ENCODE measurements at places on chromosomes 2 and 18.

GRCh38 chr2:75994759-75995158, 284.0 kb upstream of the GCFC2 start:
- DNase-seq = no peak

DNA sequence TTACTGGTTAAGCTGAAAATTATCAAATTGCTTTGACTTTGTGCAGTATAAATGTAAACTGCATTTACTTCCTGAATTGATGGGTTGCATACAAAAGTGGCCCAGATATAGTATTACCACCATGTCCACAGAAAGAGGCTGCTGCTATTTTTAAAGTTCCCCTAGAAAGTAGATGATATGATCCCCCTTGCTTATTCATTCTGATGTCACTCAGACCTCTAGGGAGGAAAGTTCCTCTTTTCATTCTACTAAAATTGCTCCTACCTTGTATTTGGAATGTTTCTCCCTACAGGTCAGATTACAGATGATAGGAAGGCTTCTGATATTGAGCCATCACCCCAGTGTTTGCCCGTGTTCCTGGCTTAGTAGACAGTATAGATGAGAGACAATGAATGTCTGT, 247.6 kb upstream of the TNP1 start:
- DNase-seq = no peak

- no peak for DNase-seq
These were observed 136.6 kb downstream of the MTCL1 start for GRCh38 chr18:8841781-8842485.

GRCh38 chr2:64854773-64855237, 134.4 kb upstream of the SLC1A4 start:
- DNase-seq = no peak

DNA sequence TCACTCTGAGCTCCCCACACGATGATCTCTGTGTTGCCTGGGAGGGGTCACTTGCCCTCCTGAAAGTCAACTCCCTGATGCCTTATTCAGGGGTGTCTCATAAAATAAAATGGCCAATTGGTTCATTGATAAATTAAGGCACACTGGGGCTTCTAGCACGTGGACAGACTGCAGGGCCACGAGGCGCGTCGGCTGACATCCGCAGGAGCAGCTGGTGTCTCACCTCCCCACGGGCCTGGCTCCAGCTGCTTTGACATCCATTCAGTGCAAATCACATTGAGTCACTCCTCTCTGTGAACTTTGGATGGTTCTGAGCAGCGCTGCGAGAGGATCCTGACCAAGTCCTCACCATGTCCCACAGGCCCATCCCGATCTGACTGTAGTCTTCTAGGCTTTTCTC, 4.6 kb upstream of the ST8SIA3 start:
- DNase-seq = no peak

- DNase-seq = no peak
These were observed 206.4 kb upstream of the NCKAP5 start for GRCh38 chr2:133774654-133775015.

DNA sequence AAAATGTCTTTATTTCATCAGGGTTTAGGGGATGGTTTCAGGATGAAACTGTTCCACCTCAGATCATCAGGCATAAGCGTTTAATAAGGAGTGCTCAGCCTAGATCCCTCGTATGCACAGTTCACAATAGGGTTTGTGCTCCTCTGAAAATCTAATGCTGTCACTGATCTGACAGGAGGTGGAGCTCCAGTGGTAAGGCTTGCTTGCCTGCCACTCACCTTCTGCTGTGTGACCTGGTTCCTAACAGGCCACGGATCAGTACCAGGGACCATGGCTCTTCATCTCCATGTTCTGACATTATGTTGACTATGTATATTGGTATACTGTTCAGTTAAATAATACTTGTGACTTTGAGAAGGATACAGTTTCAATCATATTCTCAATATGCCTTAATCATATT, 41.6 kb downstream of the PPIG start:
- no peak for DNase-seq

- DNase-seq = peak; percentile 72
These were observed 80.9 kb downstream of the XDH start for GRCh38 chr2:31333527-31334183.

GRCh38 chr18:60502591-60502990, 130.0 kb upstream of the MC4R start:
- no peak for DNase-seq

DNA sequence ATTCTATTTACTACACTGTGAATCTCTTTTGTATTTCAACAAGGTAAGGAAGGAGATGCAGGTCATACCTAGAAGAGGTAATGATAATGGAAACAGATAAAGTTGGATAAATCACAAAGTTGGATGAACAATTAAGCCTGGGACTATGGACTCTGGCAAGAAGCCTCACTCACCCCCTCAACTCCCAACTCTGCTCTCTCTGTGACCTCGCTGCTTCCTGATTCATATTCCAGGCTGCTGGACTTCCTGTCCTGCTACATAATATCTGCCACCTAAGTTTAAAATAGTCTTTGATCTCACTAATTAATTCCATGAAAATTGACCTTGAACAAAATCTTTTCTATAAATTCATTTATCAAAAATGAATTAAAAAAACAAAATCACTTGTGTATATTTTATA, 215.3 kb downstream of the CALCRL start:
- no peak for DNase-seq

- no peak for DNase-seq
These were observed 151.3 kb downstream of the NEDD4L start for GRCh38 chr18:58195278-58195765.

- no peak for DNase-seq
These were observed 800.4 kb upstream of the ID2 start for GRCh38 chr2:7881466-7881865.

DNA sequence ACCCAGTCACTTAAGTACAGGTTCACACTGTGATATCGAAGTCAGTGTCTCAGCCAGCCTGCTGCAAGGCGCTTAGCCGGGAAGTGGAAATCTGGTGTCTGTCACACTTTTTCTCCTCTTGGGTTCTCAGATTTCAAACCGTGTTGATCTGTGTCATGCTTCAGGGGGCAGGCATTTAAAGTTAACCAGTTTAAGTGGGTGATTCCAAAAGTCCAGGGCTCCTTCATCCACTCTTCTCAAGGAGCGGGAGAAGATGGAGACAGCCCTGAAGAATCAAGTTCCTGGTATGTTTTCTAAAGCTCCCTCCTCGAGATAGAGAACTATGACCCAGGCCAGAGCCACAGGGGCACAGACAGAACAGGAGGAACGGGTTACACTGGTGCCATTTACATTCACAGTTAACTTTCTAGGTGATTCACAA, 331.7 kb downstream of the GBX2 start:
- no peak for DNase-seq

DNA sequence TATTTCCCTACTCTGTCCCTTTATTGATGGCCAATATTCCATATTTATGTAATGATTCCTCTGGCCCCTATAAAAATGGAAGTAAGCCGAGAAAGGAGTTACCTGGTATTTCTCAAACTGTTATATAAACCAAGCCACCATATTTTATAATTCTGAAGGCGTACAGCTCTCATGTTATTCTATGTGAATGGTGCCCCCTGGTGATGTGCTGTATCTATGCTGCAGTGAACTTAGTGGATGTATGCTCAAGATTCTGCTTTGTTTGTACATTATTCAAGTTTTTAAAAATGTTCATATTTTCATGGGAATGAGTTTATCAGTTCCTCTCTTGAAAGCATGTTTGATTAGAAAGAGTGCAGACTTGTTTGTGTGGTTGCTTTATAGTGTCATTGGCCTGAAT, 194.5 kb upstream of the LRRTM1 start:
- no peak for DNase-seq

- no peak for DNase-seq
These were observed 533 bp downstream of the CXCR4 start for GRCh38 chr2:136117391-136117841.

DNA sequence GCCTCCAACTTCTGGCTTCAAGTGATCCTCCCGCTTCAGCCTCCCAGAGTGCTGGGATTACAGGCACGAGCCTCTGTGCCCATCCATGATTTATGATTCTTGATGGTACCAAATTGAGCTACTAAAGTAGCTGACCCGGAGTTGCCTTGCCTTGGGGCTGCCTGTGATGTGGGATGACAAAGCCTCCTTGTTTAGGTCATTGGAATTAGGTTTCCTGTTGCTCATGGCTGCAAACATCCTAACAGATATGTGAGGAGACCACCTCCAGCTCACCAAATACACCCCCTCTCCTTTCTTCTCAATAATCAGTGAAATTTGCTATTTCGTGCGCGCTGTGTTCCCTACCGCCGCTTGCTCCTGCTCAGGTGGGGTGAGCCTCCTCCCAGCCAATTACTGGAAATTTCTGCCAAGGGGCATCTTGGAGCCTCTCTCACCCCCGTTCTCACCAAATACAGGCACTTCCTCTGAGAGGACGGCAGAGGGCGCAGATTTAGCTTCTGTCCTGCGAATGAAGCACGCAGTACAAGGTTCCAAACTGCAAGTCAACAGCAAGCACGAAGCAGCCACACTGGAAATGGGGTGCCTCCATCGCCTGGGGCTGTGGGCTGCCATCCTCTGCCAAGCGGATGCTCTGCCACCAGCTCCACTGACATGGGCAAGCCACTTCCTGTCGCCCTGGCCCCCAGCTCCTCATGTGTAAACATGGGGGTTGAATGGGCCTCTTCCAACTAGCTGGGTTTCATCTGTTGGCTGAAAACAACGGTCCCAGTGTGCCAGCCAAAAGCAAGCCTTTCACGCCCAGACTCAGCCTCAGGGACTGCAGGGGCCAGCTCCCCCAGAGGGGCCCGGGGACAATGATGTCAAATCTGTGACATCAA, 71.7 kb downstream of the NCAPH start:
- DNase-seq = peak; percentile 83

DNA sequence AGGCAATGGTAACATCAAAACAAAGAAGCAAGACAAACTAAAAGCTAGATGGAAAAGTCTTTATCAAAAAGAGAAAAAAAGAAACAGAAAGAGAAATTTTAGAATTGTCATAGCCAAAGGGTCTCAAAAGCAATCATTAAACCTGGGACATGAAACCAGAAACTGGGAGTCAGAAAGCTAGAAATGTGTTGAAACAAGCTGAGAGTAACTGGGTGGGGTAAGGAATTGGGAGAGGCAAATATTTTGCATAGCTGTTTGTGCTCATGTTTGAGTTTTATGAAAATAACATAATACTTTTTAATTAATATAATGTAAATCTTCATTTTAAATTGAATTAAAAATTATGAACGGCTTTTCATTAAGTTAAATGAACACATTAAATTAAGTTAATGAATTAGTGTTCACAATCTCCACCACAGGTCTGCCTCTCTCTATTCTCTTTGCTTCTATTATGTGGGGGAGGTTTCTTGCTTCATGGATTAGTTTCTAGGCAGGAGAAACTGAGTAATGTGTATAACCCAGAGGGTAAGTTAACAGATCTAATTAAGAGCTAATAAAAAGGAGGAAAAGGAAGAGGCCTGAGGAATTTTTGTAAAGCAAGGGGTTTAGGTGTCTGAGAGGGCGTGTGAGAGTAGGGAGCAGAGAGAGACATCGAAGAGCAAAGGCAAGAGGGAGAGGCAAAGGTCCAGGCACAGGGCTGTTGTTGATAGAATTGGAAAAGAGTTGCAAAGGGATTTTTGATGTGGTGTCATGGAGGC, 20.0 kb upstream of the SERPINB2 start:
- no peak for DNase-seq
